Tibial artery (tissue), 4 donors: ENCODE measurements at places on chromosomes 1 and 21.

DNA sequence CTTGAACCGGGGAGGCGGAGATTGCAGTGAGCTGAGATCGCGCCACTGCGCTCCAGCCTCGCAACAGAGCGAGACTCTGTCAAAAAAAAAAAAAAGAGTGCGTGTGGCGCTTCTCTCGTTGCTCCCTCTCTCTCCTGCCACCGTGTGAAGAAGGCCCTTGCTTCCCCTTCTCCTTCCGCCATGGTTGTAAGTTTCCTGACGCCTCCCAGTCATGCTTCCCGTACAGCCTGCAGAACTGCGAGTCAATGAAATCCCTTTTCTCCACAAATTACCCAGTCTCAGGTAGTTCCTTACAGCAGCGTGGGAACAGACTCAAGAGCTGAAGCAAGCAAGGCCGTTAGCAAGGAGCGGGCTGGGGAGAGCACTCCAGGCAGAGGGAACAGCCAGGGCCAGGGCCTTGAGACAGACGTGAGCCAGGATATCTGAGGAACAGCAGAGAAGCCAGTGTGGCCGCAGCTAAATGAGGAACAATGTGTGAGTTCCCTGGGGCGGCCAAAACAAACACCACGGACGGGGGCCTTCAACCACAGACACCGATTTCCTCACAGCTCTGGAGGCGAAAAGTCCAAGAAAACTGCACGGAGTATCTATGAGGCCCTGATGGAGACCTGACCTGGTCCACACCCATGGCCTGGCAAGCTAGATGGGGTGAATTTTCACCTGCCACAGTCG is 54.2 kb upstream of the ETS2 start:
- DNase-seq, result peak; percentile 94

GRCh38 chr1:26081267-26082019 is 14.0 kb upstream of the TRIM63 start:
- no peak for DNase-seq

DNA sequence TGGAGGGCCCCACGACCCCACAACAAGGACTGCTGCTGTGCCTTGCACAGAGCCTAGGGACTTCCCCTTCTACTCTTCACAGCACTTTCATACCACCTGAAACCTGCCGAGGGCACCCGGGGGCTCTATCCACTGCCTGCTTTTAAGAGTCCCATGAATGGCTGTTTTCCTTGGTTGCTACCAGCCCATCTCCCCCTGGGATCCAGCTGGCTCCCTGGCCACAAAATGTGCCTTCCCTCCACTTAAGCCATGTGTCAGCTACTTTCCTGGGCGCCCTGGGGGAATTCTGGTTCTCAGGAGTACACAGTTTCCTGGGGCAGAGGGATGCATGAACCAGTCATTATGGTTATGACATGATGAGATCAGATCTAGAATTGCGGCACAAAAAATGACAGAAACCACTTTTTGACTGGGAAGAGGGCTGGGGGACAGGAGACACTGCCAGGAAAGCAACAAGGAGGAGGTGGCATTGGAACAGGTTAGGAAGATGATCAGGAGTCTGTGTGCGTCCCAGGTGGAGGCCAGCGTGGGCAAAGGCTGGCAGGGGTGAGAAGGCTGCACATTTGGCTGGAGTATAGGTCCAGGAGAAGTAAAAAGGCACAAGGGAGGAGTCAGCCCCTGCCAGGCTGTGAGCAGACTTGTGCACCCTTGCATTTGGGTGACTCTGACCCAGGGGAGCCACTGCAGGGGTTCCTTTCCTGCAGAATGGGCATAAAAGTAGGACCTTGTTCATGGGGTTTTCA is 3.2 kb upstream of the TNFRSF8 start:
- no peak for DNase-seq

DNA sequence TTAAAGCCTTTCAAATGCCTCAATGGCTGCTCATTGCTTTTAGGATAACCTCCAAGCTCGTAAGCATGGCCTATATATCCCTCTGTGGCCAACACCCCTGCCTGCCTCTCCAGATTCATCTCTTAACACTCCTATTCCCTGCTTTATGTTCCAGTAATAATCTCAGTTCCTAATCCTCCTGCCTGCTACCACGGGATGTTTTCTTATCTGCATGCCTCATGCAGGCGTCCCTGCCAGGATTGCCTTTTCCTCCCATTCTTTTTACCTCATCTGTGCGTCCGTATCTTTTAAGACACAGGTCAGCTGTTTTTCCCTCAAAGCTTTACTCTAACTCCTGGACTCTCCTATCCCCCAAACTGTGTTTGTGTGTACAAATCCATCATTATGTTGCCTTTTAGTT is 36.1 kb downstream of the ZBTB40 start:
- no peak for DNase-seq

DNA sequence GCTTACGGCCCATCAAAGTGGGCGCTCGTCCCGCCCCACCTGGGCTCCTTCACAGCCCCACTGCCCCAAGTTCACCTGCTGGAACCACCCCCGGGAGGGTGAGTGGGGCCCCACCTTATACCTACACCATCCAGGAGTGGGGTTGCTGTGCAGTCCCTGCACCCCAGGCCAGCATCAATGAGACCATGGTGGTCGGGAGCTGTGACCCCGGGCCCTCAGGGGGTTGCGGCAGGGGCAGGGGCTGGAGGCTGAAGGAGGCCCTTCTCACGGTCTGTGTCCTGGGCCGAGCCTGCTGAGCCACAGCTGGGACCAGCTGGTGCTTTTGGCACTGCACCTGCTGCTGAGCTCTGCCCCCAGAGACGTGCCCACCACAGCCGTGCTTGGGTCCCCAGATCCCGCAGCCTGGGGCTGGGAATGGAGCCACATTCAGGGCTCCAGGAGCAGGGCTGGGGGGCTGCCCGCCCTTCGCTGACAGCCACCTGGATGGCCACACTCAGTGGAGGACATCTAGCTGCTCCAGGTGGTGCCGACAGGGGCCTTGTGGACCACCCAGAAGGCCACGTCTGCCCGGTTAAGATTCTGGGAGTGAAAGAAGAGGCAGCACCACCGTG is 17.4 kb downstream of the ACTRT2 start:
- DNase-seq, result peak; percentile 55

- no peak for DNase-seq
Observed at GRCh38 chr1:21012937-21013336, 163.8 kb downstream of the EIF4G3 start.

DNA sequence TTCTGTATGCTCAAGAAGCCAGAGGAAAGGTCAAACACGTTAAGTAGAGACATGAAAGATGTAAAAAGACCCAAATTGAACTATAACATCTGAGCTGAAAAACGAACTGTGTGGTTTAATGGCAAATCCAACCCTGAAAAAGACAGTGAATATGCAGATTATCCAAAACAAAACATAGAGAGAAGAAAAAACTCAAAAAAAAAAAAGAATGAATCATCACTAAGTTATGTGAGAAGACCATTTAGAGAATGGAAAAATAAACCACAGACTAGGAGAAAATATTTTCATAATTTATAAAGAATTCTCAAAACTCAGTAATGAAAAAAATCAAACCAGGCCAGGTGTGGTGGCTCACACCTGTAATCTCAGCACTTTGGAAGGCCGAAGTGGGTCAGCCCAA is 253.3 kb downstream of the PLPP3 start:
- no peak for DNase-seq

- DNase-seq, result no peak
Observed at GRCh38 chr1:183456826-183457225, 15.5 kb upstream of the SMG7 start.

- DNase-seq, result no peak
Observed at GRCh38 chr1:108657356-108658080, 3.4 kb downstream of the HENMT1 start.

GRCh38 chr1:169809370-169810095 is 14.8 kb upstream of the METTL18 start:
- no peak for DNase-seq

DNA sequence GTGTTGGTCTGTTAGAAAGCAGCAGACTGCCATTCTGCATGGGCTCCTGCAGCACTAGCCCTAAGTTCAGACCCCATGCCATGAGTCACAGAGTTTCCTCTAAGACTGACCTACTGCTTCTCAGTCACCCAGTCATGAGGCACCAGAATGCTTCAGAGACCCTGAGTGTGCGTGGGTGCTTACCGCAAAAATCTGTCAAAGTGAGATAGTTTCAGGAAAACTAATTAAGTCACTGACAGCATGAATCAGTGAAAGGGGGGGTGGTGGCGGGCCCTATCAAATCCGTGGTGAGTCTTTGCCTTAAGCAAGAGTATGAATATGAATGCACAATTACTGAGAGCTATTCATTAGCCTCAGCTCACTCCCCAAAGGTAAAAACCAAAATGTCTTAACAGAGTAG is 98.1 kb downstream of the KCTD3 start:
- DNase-seq, result no peak

- DNase-seq, result no peak
Observed at GRCh38 chr1:2136386-2137235, 58.0 kb downstream of the FAAP20 start.

DNA sequence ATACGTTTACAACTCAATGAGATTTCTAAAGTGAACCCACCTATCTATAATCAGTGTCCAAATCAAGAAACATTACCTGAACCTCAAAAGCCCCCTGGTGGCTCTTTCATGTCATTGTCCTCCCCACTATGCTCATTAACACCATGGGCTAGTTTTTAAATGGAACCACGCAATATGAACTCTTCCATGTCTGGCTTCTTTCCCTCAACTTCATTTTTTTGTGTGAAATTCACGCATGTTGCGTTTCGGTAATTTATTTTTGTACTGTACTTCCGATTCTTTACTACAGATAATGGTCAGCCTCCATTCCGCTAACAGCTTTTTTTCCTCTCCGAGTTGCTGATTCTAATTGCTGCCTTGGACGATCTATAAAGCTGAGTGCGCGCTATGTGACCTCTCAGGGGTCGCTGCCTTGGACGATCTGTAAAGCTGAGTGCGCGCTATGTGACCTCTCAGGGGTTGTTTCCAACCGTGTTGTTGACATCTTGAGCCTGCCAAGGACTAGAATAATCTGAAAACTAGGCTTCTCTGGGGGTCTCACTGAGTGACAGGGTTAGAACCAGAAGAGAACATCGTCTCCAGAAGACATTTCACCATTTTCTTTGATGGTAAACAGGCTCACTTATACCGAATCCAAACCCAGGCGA is 1.1 kb upstream of the CACYBP start:
- no peak for DNase-seq

GRCh38 chr1:70896224-70896623 is 151.4 kb downstream of the PTGER3 start:
- DNase-seq, result no peak

GRCh38 chr1:23554481-23555269 is 4.6 kb downstream of the ID3 start:
- DNase-seq, result peak; percentile 93

DNA sequence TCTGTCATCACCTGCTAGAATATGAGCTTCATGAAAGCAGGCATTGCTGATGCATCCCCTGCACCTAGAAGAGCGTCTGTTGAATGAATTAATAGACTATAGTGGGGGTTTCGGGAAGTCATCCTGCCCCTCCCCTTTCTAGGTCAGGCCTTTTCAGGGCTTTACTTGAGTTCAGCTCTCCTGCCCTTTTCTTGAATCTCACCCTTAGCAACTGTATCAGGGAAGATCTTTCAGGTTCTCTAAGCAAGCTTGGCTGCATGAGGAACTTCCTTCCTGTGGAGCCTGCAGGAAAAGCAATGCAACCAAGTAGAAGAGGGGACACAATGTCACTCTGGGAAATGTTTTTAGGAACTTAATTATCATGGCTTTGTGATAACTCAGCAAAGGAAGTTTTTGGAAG is 27.2 kb upstream of the KIAA0040 start:
- DNase-seq, result no peak

DNA sequence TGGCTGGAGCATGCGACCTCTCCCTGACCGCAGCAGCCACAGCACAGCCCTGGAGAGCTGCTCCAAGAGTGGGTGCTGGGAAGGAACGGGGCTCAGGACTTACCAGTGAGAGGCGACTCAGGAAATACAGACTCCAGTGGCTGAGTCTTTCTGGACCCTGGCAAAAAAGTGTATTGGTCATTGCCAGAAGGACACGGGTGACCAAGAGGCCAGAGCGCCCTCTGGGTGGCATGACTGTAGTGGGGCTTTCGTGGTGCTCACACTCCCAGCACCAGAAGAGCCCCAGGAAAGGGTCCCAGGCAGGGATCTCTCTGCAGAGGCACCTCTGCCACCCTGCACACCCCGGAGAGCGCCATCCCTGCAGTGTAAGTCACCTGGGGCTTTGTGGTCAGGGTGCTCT is 8.9 kb upstream of the PRDM16 start:
- no peak for DNase-seq

GRCh38 chr1:103905363-103905762 is 155.7 kb downstream of the AMY1C start:
- no peak for DNase-seq

DNA sequence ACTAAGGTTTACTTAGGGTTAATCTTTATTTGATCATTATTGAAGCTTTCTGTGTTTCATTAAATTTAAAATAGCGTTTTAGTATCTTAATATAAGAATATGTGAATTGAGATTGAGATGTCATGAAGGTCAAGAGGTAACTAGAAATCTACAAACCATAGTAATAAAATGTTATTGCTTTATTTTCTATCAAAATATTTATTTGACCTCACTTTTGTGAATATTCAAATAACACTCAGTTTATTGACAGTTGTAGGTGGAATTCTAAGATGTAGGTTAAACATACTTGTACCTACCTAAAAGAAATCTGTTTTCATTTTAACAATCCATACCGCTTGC is 5.7 kb downstream of the ADGRL2 start:
- DNase-seq, result no peak

GRCh38 chr1:5763696-5764370 is 228.4 kb downstream of the NPHP4 start:
- DNase-seq, result no peak

- no peak for DNase-seq
Observed at GRCh38 chr1:8104278-8105236, 78.4 kb upstream of the ERRFI1 start.

DNA sequence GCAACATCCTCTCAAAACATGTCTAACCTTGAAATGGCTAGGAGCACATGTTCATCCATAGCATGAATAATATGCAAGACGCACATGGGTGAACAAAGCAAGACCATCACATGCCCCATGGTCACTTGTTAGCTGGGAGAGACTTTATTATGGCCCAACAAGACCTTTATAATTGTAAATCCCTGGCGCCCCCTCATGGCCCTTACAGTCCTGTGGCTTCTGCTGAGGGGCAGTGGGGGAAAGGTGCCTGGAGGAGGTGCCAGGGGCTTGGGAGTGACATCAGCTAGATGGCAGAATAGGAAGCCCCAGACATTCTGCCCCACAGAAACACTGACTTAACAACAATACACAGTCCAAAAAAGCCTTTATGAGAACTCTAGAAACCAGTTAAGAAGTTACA is 51.7 kb downstream of the CSMD2 start:
- DNase-seq, result no peak

- DNase-seq, result no peak
Observed at GRCh38 chr1:15207829-15208429, 39.1 kb upstream of the FHAD1 start.

DNA sequence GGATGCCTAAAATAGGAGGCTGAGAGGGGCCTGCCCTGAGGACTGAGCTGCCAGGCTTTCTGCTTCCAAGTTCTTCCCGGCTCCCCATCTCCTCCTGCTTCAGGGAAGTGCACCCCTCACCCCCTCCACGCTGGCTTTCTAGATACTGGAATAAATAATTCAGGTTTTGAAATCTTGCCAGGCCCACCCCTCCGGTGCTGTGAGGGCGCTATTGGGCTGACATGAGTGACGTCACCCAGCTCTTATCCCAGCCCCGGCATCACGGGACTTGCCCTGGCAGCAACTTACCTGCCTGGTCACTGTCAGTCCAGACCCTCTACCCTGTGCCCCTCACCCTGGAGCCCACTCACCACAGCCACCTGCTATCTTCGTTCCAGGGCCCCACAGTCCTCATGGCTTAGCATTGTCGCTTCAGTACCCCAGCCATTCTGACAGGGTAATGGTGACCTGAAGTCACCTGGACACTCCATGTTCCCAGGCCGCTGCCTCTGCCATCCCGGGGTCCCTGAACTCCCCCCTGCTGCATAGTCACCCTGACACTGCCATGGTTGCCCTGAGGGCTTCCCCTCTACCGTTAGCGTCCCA is 819 bp upstream of the GPR3 start:
- no peak for DNase-seq
